ENCODE measurements at places on chromosomes 16 and 17.

DNA sequence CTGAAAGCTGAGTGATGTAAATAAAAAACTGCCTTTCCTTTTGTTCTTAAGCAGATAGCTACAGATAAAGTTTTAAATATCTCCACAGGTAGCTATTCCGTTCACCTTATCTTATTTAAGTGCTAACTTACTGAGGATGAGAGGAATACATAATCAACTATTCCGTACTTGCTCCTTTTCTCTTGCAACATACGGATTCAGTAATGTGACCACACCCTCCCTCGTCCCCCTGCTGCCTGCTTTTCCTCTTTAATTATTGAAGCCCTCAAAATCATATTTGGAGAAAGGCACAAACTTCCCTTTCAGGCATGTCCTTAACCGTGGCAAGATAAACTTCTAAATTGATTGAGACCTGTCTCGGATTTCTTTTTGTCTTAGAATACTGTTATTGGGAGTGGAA is 101.4 kb downstream of the MAP2K4 start:
- H3K27ac ChIP-seq = no peak overlapping the region
- H3K4me1 ChIP-seq = no peaks in the 10 kb centered on the region
- no peak overlapping the region for H3K4me3 ChIP-seq
- peaks cover 31% of the 10 kb centered on the region for H3K36me3 ChIP-seq
- no peaks in the 10 kb centered on the region for H3K27me3 ChIP-seq
- DNase-seq = no peak

- no peaks in the 10 kb centered on the region for H3K4me1 ChIP-seq
- no peak overlapping the region for H3K27ac ChIP-seq
- no peaks in the 10 kb centered on the region for H3K36me3 ChIP-seq
- H3K4me3 ChIP-seq = no peak overlapping the region
- no peaks in the 10 kb centered on the region for H3K27me3 ChIP-seq
These were observed 344.6 kb downstream of the SOX9 start for GRCh38 chr17:72465191-72466024.

DNA sequence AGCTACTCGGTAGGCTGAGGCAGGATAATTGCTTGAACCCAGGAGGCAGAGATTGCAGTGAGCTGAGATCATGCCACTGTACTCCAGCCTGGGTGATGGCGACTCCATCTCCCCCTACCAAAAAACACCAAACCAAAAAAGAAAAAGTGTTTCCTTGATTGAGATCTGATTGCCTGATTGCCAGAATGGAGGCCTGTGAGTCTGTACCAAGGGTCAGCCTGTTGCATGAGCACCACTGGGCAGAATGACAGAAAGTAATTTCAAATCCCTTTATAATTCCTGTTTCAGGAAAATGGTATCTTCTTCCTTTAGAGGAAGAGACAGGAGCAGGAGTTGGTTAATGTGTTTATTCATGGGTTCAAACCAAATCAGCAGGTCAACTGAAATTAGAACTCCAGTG is 8.5 kb downstream of the UBN1 start:
- H3K27me3 ChIP-seq = no peaks in the 10 kb centered on the region
- peaks cover 82% of the 10 kb centered on the region for H3K36me3 ChIP-seq
- H3K4me1 ChIP-seq = peaks cover 22% of the 10 kb centered on the region
- H3K27ac ChIP-seq = no peak overlapping the region
- no peak for DNase-seq

DNA sequence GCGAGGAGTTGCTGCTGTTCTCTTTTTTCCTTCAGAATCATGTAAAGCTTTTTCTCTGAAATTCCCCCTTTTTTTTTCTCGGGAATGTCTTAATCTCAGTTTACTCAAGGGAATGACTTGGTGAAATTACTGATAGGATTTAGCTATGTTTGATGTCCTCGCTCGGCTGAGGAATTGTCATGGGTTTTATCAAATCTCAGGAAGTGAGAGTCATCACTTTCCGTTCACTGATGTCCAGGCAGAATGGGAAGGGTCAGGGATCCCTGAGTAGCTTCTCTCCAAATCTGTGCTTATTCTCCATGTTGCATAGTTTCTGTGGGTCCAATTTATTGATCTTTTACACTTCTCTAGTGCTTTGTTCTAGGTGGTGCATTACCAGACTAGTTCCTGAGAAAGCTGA is 6.3 kb downstream of the IGSF6 start:
- H3K4me1 ChIP-seq = peaks cover 37% of the 10 kb centered on the region
- peaks cover 8% of the 10 kb centered on the region for H3K36me3 ChIP-seq
- peak overlapping the region; percentile 32 for H3K4me3 ChIP-seq
- H3K27me3 ChIP-seq = no peaks in the 10 kb centered on the region
- H3K27ac ChIP-seq = peak overlapping the region; percentile 67
- no peak for DNase-seq

GRCh38 chr16:20510323-20510722 is 59.0 kb downstream of the ACSM2A start:
- no peak overlapping the region for H3K4me3 ChIP-seq
- no peak overlapping the region for H3K27ac ChIP-seq
- H3K27me3 ChIP-seq = no peaks in the 10 kb centered on the region
- no peaks in the 10 kb centered on the region for H3K4me1 ChIP-seq
- no peaks in the 10 kb centered on the region for H3K36me3 ChIP-seq

DNA sequence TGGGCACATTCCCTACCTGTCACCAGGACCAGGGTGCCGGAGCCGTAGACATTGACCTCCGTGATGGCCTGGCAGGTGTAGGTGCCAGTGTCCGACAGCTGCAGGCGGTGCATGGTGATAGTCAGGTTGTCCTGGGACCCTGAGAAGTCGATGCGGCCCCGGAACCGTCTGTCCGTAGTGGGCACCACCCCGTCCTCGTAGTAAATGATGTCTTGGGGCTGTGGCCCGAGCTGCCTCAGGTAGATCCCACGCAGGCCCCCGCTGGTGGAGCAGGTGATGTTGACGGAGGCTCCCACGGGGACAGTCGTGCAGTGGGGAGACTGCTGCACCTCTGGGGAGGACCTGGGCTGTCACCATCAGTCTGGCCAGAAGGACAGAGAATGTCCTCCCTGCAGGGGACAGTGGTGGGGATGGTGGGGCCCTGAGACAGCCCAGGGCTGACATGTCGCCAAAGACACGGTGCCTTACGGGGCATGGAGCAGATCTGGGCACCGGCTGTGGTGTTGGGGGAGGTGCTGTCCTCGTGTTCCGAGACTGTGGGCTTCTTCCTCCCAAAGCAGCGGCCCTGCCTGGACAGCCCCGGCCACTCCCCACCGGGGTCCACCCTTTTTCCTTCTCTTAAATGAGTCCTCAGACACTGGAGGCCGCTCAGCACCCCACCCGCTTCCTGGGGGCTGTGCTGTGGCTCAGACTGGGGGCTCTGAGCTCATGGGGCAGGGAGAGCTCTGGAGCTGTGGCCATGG is 586 bp downstream of the CD7 start:
- H3K4me3 ChIP-seq = peak overlapping the region; percentile 19
- peaks cover 19% of the 10 kb centered on the region for H3K4me1 ChIP-seq
- no peaks in the 10 kb centered on the region for H3K36me3 ChIP-seq
- peak overlapping the region; percentile 30 for H3K27ac ChIP-seq
- DNase-seq = no peak

DNA sequence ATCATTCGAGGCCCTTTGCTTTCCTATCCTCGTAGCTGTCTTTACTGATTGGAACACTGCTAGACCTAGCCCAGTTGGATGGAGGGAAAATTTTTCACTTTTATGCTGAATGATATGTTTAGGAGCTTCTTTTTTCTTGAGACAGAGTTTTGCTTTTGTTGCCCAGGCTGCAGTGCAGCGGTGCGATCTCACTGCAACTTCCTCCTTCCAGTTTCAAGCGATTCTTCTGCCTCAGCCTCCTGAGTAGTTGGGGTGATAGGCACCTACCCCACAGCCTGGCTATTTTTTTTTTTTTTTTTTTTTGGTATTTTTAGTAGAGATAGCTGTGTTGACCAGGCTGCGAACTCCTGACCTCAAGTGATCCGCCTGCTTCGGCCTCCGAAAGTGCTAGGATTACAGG is 17.3 kb upstream of the PSMC5 start:
- no peaks in the 10 kb centered on the region for H3K27me3 ChIP-seq
- no peak overlapping the region for H3K27ac ChIP-seq
- no peaks in the 10 kb centered on the region for H3K4me1 ChIP-seq

GRCh38 chr17:63247706-63248105 is 198.4 kb downstream of the CYB561 start:
- no peaks in the 10 kb centered on the region for H3K36me3 ChIP-seq
- H3K4me1 ChIP-seq = peaks cover 13% of the 10 kb centered on the region
- H3K27me3 ChIP-seq = no peaks in the 10 kb centered on the region
- no peak overlapping the region for H3K27ac ChIP-seq
- DNase-seq = no peak

GRCh38 chr16:81665588-81665987 is 113.5 kb upstream of the PLCG2 start:
- peaks cover 57% of the 10 kb centered on the region for H3K36me3 ChIP-seq
- H3K27me3 ChIP-seq = no peaks in the 10 kb centered on the region
- no peak for DNase-seq
- no peak overlapping the region for H3K27ac ChIP-seq
- no peaks in the 10 kb centered on the region for H3K4me1 ChIP-seq

DNA sequence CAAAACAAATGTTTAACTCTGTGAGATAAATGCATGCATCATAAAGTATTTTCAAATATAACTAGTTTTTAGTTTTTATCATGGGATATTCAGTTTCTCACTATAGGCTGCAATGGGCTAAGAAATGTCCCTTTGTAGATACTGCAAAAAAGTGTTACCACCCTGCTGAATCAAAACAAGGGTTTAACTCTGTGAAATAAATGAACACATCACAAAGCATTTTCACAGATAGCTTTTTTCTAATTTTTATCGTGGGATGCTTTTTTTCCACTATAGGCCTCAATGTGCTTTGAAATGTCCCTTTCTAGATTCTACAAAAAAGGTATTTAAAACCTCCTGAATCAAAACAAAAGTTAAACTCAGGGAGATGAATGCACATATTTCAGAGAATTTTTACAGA is 541.1 kb downstream of the KCNJ18 start:
- H3K27me3 ChIP-seq = no peaks in the 10 kb centered on the region
- H3K27ac ChIP-seq = no peak overlapping the region
- no peaks in the 10 kb centered on the region for H3K4me1 ChIP-seq
- no peak for DNase-seq
- H3K4me3 ChIP-seq = no peak overlapping the region

GRCh38 chr16:1042866-1043265 is 29.7 kb upstream of the SSTR5 start:
- no peaks in the 10 kb centered on the region for H3K4me1 ChIP-seq
- peaks cover 46% of the 10 kb centered on the region for H3K27me3 ChIP-seq
- DNase-seq = no peak
- no peaks in the 10 kb centered on the region for H3K36me3 ChIP-seq
- H3K27ac ChIP-seq = no peak overlapping the region

GRCh38 chr17:11832401-11833137 is 164.7 kb downstream of the ZNF18 start:
- no peaks in the 10 kb centered on the region for H3K36me3 ChIP-seq
- no peaks in the 10 kb centered on the region for H3K4me1 ChIP-seq
- no peak overlapping the region for H3K4me3 ChIP-seq
- no peak for DNase-seq

DNA sequence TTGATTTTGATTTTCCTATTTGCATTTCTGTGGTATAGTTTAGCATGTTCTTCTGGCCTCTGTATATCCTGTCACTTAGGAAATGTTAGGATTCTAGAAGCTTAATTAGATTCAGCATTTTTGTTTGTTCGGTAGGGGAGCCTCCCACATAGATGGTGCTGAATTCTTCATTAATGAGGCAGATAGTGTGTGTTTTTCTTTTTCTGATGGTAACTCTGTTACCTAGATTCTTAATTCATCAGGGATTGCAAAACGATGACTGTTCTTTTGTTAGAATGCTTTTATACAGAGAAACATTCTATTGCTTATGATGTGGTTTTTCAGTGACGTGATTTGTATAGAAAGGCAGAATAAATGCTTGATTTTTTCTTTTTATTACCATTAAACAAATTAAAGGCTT is 19.0 kb downstream of the BANP start:
- H3K4me1 ChIP-seq = peaks cover 22% of the 10 kb centered on the region
- no peaks in the 10 kb centered on the region for H3K27me3 ChIP-seq
- DNase-seq = no peak
- no peaks in the 10 kb centered on the region for H3K36me3 ChIP-seq
- no peak overlapping the region for H3K27ac ChIP-seq
- H3K4me3 ChIP-seq = no peak overlapping the region

DNA sequence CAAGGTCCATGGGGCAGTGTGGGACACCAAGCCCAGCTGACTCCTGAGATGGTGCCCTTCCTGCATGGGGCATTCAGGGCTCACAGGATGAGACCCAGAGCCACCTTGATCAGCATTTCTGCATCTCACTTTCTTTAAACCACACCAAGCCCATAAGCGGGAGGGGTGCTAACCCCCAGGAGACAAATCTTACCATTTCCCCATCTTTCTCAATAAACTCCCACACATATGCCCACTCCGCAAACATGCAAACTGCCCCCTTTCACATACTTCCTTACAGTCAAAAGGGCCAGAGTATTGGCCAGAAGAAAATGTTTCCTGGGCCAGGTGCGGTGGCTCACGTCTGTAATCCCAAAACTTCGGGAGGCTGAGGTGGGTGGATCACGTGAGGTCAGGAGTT is 3.7 kb upstream of the SLC39A11 start:
- H3K4me1 ChIP-seq = peaks cover 13% of the 10 kb centered on the region

GRCh38 chr17:47875011-47875985 is 20.7 kb upstream of the SP2 start:
- no peaks in the 10 kb centered on the region for H3K36me3 ChIP-seq
- H3K27ac ChIP-seq = no peak overlapping the region
- peaks cover 25% of the 10 kb centered on the region for H3K27me3 ChIP-seq
- H3K4me3 ChIP-seq = no peak overlapping the region
- no peaks in the 10 kb centered on the region for H3K4me1 ChIP-seq
- DNase-seq = no peak

GRCh38 chr17:53449324-53449723 is 373.4 kb upstream of the KIF2B start:
- H3K36me3 ChIP-seq = no peaks in the 10 kb centered on the region
- no peaks in the 10 kb centered on the region for H3K27me3 ChIP-seq
- H3K4me3 ChIP-seq = no peak overlapping the region
- no peak for DNase-seq

GRCh38 chr16:85785927-85786326 is 13.4 kb downstream of the EMC8 start:
- H3K36me3 ChIP-seq = peaks cover 35% of the 10 kb centered on the region
- H3K4me1 ChIP-seq = peaks cover 10% of the 10 kb centered on the region
- no peaks in the 10 kb centered on the region for H3K27me3 ChIP-seq

- peaks cover 14% of the 10 kb centered on the region for H3K36me3 ChIP-seq
- H3K4me1 ChIP-seq = peaks cover 13% of the 10 kb centered on the region
These were observed 115.7 kb downstream of the BANP start for GRCh38 chr16:88066680-88067529.

DNA sequence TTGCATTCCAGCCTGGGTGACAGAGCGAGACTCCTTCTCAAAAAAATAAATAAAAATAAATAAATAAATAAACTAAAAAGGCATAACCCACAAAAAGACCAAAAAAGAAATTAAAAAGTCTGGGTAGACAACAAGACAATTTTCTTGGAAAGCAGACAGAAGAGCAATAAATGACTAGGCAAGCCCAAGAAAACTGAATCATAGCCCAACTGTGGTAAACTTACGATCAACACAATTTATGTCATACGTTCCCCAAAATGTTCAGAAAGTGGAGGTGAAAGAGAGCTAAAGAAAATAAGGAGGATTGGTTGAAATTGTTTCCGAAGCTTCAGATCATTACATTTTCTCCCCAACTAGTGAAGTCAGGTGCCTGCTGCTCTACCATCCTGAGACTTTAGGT is 31.3 kb upstream of the C17orf78 start:
- H3K4me3 ChIP-seq = no peak overlapping the region
- no peak overlapping the region for H3K27ac ChIP-seq
- DNase-seq = no peak
- H3K36me3 ChIP-seq = no peaks in the 10 kb centered on the region
- no peaks in the 10 kb centered on the region for H3K4me1 ChIP-seq

- peak overlapping the region; percentile 30 for H3K27ac ChIP-seq
- H3K4me1 ChIP-seq = no peaks in the 10 kb centered on the region
- H3K36me3 ChIP-seq = peaks cover 16% of the 10 kb centered on the region
- no peak for DNase-seq
- H3K27me3 ChIP-seq = no peaks in the 10 kb centered on the region
- H3K4me3 ChIP-seq = no peak overlapping the region
These were observed 127.0 kb upstream of the HAS3 start for GRCh38 chr16:68978303-68978954.

Measured in upper lobe of right lung (tissue), 1 donor.